ENCODE measurements at places on chromosomes 1 and 21.

DNA sequence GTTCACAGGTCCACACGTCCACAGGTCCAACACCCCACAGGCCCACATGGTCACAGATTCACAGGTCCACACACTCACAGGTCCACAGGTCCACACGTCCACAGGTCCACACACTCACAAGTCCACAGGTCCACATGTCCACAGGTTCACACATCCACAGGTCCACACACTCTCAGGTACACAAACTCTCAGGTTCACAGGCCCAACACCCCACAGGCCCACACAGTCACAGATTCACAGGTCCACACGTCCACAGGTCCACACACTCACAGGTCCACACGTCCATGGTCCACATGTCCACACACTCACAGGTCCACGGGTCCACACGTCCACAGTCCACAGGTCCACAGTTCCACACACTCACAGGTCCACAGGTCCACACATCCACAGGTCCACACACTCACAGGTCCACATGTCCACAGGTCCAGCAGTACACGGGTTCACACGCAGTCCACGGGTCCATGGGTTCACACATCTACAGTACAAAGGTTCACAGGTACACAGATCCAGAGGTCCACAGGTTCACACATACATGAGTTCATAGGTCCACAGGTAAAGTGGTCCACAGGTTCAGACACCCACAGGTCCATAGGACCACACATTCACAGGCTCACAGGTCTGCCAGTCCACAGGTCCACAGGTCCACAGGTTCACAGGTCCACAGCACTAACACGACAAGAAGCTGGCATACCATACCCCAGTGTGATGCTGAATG, 39.3 kb upstream of the COL6A2 start:
- no peak for DNase-seq

DNA sequence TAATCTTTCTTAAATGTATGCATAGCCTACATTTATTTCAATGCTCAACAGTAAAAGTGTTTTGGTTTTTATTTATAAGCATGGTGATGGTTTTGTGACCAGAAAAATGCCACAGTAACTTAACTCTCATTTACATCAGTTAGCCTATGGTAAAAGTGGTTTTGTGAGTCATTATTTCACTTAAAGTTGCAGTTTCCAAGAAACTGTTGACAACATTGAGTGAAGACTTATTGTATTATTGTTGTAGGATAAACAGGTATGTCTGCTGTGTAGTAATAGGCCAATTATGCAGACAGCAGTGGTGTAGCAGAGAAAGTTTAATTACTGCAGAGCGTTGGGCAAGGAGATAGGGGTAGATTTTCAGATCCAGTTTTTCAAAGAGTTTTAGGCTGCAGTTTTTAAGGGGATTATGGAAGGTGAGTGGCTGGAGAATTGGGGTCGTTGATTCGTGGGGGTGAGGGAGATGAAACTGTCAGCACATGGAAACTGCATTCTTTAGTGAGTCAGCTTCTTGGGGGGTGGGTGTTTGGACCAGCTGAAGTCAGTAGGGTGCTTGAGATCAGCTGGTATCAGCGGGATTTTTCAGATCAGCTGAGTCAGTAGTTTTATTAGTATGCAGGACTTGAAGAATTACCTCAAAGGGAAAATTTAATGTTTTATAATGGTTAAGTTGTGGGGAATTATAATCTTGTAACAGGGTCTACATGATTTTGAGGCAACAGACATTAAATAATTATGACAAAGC, 168.7 kb upstream of the FMN2 start:
- DNase-seq = no peak

GRCh38 chr1:41371630-41372599, 10.7 kb downstream of the FOXO6 start:
- peak; percentile 100 for DNase-seq

GRCh38 chr1:44499306-44499705, 94.3 kb downstream of the RNF220 start:
- no peak for DNase-seq

DNA sequence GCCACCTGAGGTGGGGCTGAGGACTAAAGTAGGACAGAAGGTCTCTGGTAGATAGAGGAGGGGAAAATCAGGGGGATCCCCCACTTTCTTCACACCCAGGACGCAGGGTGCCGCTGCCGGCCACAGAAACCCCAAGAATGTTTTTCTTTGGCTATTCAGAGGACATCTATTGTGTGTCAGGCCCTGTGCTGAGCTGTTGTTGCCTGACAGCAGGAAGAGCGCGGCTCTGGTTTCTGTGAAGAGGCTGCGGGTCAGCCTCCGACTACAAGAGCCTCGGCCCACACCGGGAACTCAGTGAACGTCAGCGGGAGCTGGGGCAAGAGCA, 407 bp upstream of the PIGV start:
- DNase-seq = peak; percentile 52

- DNase-seq = no peak
These were observed 159.8 kb upstream of the SGIP1 start for GRCh38 chr1:66374148-66374547.

GRCh38 chr1:224169718-224170270, 13.2 kb upstream of the DEGS1 start:
- no peak for DNase-seq

DNA sequence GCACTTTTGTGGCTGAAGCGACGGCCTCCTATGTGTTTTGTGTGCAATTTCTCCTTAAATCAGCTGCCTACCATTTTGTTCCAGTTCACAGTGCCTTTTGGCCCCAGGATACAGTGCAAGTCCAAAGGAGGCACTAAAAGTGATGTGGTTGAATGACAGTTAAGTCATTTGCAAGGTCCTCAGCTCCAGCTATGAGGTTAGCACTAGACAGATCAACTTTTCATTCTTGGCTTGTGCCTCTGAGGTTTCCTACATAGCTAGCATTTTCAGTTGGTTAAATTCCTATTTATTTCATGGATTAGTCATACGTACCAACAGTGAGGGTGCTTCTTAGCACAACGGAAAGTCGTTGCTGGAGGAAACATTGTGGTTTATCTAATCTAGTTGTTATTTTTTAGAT, 59.3 kb upstream of the NTPCR start:
- no peak for DNase-seq

DNA sequence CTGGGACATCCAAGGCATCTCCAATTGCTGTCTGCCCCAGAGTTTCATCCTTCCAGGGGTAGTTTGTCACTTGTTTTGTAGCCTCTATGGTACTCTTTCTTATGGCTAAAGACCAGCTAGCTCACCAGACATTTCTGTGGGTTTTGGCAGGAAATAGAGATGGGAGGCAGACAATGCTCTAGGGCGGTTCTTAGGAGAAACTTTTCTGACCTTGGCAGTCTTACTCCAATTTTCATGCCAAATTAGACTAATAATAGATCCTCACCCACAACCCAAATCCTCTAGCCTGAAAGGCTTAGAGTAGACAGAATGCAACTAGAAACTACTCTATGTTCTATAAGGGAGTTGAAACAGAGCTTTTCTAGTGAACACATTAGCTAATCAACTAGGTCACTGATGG, 69.8 kb downstream of the LRIG2 start:
- no peak for DNase-seq

DNA sequence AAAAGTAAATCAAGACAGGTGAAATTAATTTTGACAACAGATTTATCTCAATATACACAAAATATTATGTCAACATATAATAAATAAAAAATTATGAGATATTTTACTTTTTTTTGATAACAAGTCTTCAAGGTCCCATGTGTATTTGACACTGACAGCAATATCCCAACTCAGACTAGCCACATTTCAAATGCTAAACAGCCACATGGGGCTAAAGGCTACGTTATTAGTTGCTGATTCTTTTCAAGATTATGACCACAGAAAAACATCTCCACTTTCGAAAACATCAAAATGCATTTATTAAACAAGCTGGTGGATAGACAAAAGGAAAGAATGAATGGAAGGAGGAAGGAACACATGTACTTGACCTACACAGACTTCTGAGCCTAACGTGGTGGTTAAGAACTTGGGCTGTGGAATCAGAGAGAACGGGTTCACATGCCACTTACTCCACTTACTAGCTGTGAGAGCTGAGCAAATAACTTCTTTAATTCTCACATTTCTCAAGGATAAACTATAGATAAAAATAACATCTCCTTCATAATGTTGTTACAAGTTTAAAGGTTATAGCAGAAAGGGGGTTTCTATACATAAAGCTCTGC, 13.4 kb downstream of the PTPN14 start:
- no peak for DNase-seq

DNA sequence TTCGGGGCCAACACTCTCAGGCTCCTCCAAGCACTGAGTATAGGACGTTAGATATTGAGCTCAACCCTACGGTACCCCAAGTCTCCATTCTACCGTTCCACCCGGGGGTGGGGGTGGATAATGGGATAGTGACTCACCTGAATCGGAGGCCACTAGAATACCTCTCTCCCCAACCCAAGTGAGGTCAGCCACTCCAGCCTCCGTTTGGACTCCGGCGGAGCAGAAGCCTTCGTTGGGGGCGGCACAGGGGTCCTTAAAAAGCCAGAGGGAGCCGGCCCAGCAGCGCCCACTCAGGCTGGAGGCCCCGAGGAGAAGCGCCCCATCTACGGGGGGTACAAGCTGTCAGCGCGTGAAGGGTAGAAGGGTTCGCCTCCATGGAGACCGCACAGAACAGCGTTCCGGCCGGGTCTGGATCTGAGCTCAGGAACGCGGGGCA, 556 bp downstream of the WDR77 start:
- no peak for DNase-seq

DNA sequence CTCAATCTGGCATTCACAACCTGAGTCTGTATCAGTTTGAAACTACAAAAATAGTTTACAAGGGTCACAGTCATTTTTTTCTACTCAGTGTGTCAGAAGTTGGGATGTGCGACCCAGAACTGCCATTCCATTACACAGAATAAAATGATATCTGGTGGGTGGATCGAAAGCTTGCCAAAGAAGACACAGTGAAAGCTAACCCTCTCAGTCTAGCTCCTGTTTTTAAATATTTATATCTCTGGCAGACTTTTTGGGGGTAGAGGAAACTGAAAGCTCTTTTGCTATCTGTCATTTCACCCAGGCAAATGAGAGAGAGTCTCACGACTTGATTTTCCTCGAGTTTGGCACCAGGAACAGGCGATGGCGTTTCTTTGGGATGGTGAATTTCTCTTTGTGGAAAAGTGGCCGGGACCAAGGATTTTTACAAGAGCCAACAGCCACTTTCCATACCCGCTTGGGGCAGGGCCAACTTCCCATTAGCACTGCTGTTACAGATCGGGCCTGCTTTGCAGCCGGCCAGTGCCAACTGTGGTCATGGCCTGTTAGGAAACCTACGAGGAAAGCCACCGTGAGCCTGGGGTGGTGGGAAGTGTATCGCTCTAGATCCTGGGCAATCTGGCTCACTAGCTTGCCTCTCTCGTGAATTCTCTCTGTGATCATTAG, 185.5 kb upstream of the NFIA start:
- no peak for DNase-seq

- no peak for DNase-seq
These were observed 176.6 kb downstream of the VPS13D start for GRCh38 chr1:12406211-12407021.

DNA sequence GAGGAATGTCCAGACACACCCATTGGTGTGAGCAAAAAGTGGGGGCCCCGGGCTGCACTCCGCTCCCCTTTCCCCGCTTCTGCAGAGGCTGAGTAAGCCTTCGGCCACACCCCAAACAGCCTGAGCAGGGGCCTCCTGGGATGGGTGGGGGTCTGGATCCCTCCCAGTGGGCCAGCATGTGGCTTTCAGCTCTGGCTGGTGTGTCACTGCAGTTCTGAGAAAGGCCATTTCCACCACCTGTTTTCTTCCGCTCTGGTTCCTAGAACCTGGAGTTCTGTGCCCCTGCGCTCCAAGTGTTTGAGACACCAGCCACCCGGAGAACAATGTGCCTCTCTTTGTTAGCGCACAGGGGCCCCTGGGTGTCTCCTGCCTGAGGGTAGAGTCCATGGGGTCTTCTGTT, 30.9 kb downstream of the SLC37A1 start:
- DNase-seq = no peak

DNA sequence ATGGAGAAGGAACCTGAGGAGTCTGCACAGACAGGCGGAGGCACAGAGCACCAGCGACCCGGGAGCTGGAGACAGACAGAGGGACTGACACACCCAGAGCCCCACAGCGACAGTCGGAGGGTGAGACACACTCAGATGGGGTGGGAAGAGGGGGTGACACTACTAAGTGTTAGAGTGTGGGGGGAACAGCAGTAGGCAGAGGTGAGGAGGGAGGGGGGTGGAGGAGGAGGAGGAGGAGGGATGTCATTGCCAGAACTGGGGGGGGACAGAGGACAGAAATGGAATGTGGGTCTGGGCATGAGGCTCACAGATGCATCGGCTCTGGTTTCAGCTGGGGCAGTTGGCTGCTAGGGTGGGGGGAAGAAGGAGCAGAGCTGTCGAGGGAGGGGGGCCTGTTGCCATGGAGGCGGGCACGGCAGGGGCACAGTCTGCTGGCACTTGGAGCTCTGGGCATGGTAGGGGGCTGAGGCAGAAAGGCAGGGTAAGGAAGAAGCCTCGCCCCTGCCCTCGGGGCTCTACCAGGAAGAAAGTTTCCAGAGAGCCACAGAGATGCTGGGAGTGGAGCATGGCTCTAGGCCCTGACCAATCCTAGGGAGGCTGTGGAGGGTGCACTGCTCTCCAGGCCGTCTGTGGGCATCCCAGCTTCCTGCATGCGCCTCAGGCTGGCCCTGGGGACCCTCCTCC, 37.3 kb downstream of the AHDC1 start:
- no peak for DNase-seq

DNA sequence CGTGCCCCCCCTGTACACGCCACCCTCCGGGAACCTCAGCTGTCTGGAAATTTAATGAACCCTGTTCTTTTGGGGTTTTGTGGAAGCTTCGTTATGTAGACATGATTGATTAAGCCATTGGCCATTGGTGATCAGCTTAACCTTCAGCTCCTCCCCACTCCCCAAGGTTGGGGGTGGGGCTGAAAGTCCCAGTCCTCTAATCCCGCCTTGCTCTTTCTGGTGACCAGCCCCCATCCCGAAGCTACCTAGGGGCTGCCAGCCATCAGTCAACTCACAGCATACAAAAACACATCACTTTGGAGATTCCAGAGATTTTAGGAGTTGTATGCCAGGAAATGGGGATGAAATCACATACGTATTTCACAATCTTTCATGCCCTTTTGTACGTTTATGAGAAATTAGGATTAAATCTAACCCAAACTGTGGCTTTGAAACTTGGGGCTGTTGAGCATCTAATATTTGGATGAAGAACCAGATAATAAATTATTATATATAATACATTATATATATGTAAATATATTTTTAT, 52.3 kb downstream of the BACE2 start:
- no peak for DNase-seq

DNA sequence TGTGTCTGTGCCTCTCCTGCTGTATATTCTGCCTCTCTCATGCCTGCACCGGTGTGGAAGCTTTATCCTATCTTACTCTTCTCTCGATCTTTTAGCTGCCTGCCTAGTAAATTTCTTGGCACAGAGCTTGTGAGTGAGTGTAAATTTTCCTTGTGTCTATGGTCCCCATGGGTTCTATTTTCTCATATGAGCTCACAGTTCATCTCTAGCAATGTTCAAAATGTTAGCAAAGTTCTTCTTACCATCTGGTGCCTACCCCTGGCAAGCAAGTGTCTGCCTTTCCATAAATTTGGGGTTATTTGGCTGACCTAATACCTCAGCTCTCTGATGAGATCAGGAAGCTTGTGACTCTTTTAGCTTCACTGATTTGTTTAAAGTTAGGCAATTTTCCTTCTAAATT, 572.1 kb upstream of the BRINP3 start:
- DNase-seq = no peak

GRCh38 chr1:71081697-71082080, 854 bp upstream of the ZRANB2 start:
- no peak for DNase-seq

- DNase-seq = no peak
These were observed 2.8 kb downstream of the SRARP start for GRCh38 chr1:16006552-16007485.

GRCh38 chr21:43800566-43800965, 11.2 kb downstream of the RRP1 start:
- DNase-seq = no peak

- DNase-seq = no peak
These were observed 54.6 kb upstream of the POU2F1 start for GRCh38 chr1:167165948-167166689.

All from NCI-H2029 (cell line).